ENCODE measurements at places on chromosomes 11 and 22. TPM values are rescaled to one million over a fixed set of nuclear protein-coding genes. Genes with fewer than 3 reads are reported as not detected.
A peak's percentile ranks its signal among the peaks of the same experiment; 100 is the strongest.

LRRC74B gene
- total RNA-seq, result not detected

HSPB2 gene
- total RNA-seq, result not detected

KRTAP5-1 gene
- not detected for total RNA-seq

SULT4A1 gene
- 12.7 TPM for total RNA-seq

- DNase-seq, result peak; percentile 94
- peak overlapping the region; percentile 61 for H3K4me3 ChIP-seq
- H3K36me3 ChIP-seq, result no peaks in the 10 kb centered on the region
- peaks cover 3% of the 10 kb centered on the region for H3K4me1 ChIP-seq
Measured at GRCh38 chr11:19344661-19345518, 104.1 kb upstream of the E2F8 start.

DNA sequence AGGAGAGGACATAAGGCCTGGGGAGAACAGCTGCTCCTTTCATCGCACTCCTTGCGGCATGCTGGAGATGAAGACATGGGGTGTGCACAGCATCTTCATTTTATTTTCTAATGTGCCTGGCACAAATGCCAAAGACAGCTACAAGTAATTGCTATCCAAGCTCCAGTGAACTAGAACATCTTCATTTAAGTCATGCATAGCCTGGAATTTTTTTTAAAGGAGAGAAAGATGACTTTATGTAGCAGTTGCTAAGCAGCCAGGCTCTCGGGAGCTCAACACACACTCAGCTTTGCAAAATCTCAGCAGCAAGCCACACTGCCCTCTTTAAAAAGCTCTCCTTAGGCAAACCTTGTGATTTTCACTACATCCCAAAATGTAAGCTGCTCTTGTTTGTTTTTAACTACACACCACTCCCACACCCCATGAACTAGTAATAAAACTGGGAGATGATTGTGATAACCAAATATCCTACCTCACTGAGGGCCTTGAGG lies 164.5 kb upstream of the POU2AF2 start:
- H3K4me1 ChIP-seq, result peaks cover 2% of the 10 kb centered on the region
- no peak overlapping the region for H3K27ac ChIP-seq
- no peaks in the 10 kb centered on the region for H3K36me3 ChIP-seq
- no peaks in the 10 kb centered on the region for H3K27me3 ChIP-seq
- H3K4me3 ChIP-seq, result no peak overlapping the region
- DNase-seq, result no peak

DNA sequence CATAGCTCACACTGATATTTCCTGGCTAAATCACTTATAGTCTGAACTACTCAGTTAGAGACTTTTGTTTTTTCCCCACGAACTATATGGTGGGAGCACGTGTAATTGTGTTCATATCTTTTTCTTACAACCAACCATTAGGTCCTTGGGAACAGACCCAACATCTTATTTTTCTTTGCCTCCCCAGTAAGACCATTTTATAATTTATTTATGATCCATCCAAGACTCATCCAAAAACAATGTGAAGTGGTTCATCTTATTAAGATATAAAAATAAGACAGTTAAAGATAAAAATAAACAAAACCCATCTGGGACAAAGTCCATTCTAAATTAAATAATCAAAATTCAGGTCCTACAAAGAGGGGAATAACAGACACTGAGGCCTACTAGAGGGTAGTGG lies 90.8 kb downstream of the FAM168A start:
- H3K4me1 ChIP-seq, result no peaks in the 10 kb centered on the region
- no peak for DNase-seq
- no peaks in the 10 kb centered on the region for H3K27me3 ChIP-seq
- no peak overlapping the region for H3K27ac ChIP-seq
- no peaks in the 10 kb centered on the region for H3K36me3 ChIP-seq

- H3K4me3 ChIP-seq, result no peak overlapping the region
- DNase-seq, result no peak
- no peaks in the 10 kb centered on the region for H3K27me3 ChIP-seq
Measured at GRCh38 chr11:130470832-130471706, 22.6 kb downstream of the ADAMTS15 start.

DNA sequence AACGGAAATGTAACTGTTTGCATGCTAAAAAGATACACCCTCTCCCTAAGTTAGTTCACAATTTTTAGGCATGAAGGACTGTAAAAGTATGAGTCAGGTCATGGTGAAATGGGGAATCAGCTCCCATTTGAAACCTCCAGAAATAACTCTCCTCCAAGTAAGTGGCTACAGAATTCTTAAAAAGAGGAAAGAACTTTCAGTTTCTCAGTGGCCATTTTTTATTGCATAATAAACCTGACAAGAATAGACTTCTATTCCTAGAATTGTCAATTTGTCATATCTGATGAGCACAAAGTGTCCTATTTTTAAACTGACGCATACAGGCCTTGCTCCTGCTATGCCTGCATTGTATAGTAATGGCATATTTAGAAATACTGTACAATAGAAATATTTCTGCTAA lies 612.2 kb downstream of the CNTN5 start:
- DNase-seq, result no peak
- no peaks in the 10 kb centered on the region for H3K36me3 ChIP-seq
- H3K27me3 ChIP-seq, result no peaks in the 10 kb centered on the region

GRCh38 chr11:61627850-61628661 lies 47.2 kb upstream of the SYT7 start:
- peak; percentile 93 for DNase-seq
- no peaks in the 10 kb centered on the region for H3K36me3 ChIP-seq
- no peaks in the 10 kb centered on the region for H3K27me3 ChIP-seq
- H3K27ac ChIP-seq, result no peak overlapping the region

DNA sequence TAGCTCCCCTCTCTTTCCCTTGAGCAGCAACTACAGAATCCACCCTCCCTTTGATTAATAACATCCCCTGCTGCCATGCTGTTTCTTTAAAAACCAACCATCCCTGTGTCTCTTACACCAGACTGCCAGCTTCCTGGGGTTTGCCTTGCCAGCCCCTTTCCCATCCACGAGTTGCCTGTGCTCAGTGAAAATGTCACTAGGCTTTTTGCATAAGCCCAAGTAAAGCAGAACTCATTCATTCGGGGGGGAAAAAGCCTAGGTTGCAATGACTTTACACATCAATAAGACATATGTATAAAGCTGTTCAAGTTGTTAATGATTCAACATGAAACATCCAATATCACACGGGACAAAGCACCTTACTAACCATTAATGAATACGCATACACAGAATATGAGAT lies 398.7 kb downstream of the OPCML start:
- no peaks in the 10 kb centered on the region for H3K4me1 ChIP-seq
- no peaks in the 10 kb centered on the region for H3K27me3 ChIP-seq
- no peak overlapping the region for H3K4me3 ChIP-seq
- DNase-seq, result no peak

GRCh38 chr11:67255353-67255752 lies 10.9 kb upstream of the GRK2 start:
- DNase-seq, result no peak
- H3K27ac ChIP-seq, result no peak overlapping the region
- H3K27me3 ChIP-seq, result no peaks in the 10 kb centered on the region

- H3K36me3 ChIP-seq, result no peaks in the 10 kb centered on the region
- no peaks in the 10 kb centered on the region for H3K27me3 ChIP-seq
- H3K4me1 ChIP-seq, result peaks cover 4% of the 10 kb centered on the region
- no peak overlapping the region for H3K27ac ChIP-seq
- no peak overlapping the region for H3K4me3 ChIP-seq
Measured at GRCh38 chr11:66042996-66043906, 5.7 kb downstream of the GAL3ST3 start.

DNA sequence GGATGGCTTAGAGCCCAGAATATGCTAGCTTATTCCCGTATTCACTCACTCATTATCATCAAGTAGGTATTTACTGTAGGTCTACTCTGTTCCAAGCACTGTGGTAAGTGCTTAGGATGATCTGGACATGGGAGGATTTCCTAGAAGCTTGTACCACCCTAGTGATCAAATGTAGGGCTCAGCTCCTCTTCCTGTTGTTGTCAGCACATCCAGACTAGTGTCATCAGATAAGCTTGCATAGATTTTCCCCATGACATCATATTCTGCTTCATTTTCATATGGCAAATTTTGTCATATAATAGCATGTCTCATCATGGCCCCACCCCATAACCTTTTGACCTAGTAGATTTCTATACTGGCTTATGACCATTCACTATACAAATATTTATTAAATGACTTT lies 19.3 kb upstream of the NUCB2 start:
- no peak overlapping the region for H3K4me3 ChIP-seq
- no peaks in the 10 kb centered on the region for H3K27me3 ChIP-seq
- H3K36me3 ChIP-seq, result no peaks in the 10 kb centered on the region
- no peak for DNase-seq

DNA sequence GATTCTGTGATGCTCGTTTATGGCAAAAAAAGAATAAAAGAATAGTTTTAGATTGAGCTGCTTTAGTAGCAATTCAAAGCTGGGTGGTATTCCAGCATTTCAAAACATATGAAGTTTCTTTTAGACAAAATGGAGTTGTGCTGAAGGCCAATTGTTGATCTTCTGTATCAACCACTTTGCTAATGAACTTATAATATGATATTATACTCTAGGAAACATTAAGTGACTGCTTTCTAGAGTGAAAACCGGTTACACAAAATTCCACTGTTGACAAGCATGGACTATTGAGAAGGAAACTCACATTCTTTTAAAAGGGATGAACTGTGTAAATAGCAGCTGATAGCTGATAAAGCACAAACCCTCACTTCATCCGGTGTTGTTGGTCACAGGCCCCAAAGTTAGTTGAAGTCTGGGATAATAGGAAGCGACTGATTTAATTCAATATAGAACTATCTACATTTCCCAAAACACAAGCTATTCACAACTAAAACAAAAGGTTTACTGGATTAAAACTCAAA lies 255.1 kb downstream of the CADM1 start:
- no peak overlapping the region for H3K4me3 ChIP-seq
- H3K27ac ChIP-seq, result no peak overlapping the region
- DNase-seq, result no peak
- H3K27me3 ChIP-seq, result no peaks in the 10 kb centered on the region

DNA sequence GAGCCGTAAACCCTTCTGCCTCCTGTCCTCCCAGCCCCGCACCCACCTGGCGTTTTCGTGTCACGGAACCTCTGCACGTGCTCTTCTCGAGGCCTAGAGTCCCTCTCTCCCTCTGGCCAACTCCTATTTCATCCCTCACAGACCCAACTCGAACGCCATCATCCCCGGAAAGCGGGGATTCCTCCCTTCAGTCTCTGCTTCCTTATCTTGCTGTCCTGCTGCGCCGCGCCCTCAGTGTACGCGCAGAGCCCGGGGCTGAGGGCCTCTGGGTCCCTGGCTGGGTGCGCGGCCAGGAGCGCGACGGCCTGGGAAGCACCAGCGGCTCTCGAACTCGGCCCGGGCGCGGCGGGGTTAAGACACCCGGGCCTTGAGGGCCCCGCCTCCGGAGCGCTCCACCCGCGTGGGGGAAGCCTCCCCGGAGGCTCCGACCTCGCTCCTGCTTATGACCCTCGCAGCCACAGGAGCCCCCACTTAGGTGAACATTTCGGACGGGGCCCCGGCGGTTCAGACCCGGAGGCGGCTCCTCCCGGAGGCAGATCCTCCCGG lies 398 bp upstream of the ATG16L2 start:
- no peak for DNase-seq
- H3K27ac ChIP-seq, result peak overlapping the region; percentile 94
- H3K36me3 ChIP-seq, result peaks cover 10% of the 10 kb centered on the region
- peak overlapping the region; percentile 86 for H3K4me3 ChIP-seq
- no peaks in the 10 kb centered on the region for H3K27me3 ChIP-seq
- H3K4me1 ChIP-seq, result no peaks in the 10 kb centered on the region

DNA sequence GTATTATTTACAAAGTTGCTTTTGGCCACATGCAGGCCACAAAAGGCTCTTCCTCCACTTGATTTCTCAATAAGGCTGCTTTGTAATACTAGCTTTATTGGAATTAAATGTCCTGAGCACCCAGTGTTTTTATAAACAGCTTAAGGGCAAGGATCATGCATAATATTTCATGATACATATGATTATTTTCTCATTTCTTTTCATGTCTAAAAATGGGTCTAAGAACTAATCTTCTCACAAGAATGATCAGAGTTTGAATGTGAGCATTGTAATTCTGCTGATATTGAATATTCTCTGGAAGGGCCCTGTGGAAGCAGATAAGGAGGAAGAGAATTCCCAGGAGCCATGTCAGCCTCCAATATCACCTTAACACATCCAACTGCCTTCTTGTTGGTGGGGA lies at the start of gene OR52K2:
OR52K2 (plus strand) TSS at position 301 of the 400 bp plus-strand sequence; CDS start at position 346, 45 bp downstream.
- no peak within 1 kb of the TSS for H3K27ac ChIP-seq
- no peaks in the 10 kb centered on the region for H3K36me3 ChIP-seq
- no peaks in the 10 kb centered on the region for H3K27me3 ChIP-seq
- no peaks in the 10 kb centered on the region for H3K4me1 ChIP-seq
